ENCODE measurements at places on chromosomes 3 and 15.
A peak's percentile ranks its signal among the peaks of the same experiment; 100 is the strongest.

GRCh38 chr3:8623741-8624140, 20.9 kb downstream of the SSUH2 start:
- DNase-seq = no peak

GRCh38 chr3:16085410-16085809, 89.1 kb upstream of the GALNT15 start:
- DNase-seq = no peak

DNA sequence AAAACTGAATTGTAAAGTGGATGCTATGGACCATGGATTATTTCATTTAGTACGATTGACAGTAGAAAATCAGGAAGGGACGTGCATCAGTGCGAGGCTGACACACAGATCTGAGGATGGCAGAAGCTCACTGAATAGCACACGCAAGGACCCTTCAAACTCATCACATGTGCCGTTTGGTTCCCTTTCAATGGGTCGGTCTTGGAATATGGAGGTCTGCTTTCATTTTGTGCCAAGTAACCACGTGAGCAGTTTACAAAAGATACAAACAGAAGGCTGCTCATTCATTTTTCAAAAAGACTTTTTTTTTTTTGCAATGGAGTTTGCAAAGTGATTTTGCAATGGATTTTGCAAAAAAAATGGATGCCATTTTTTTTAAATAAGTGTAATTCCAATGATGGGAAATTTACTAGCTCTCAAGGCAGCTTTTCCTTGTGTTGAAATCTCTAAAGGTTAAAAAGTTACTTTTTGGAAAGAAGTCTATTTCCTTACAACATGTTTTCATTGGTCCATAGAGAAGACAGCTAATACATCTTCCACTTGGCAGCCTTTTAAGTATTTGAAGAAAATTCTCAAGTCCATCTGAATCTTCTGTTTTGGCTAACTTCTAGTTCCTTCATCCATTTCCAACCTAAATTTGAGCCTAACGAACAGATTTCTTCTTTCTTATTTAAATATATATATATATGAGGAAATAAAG, 392.3 kb upstream of the TPRG1 start:
- no peak for DNase-seq

DNA sequence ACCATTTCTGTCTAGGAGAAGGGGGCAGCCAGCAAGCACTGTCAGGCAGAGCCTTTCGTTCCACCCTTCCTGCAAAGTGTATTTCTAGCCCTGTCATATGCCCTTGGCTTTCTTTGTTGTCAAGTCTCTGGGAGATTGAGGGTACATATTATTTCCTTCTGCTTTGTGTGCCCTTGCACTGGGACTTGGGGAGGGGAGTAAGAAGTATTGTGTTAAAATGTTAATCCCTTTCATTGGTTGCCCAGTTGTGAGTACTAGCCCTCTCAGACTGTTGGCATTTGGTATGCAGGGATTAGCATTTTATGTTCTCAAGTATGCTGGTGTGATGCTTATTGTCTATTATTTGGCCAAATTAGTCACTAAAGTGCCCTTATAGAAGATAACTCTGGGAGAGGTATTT, 63.9 kb downstream of the RBM6 start:
- no peak for DNase-seq

- DNase-seq = no peak
Observed at GRCh38 chr3:70264122-70264780, 48.2 kb downstream of the MDFIC2 start.

- DNase-seq = no peak
Observed at GRCh38 chr3:58260733-58261132, 23.1 kb downstream of the ABHD6 start.

DNA sequence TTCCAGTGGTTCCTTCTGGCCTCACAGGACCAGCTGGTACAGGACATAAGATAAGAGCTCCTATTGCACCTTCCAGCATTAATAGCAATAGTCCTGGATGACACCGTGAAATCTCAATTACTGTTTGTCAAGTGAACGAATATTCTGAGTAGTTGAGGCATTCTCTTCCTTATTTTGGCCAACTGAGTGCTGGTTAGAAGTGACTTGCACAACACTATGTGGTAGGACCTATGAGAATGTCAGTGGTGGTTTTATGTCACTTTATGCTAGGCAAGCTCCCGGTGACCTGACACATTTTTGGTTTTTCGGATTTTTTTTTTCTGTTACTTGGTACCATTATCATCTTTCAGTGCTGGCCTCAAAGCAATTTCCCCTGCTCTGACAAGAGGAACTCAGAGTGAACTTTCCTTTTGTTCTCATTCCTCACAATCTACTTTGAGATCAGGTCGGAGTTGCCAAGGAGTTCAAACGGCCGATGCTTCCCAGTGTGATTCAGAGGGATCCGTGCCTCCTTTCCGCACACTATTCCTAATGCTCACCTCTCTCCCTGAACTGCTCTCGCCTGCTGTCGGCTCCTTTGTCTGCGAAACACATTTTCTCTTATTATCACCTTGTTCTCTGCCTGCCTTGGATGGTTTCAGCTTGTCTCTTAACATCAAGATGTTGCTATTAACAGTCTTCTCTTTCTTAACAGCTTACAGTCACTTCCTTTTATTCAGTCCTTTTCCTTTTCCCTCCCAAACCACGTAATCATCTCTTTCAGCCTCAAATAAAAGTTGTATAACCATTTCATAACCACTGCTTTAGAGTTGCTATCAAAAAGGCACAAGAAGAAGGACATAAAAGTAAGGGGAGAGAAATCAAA, 35.8 kb downstream of the QTRT2 start:
- peak; percentile 79 for DNase-seq

DNA sequence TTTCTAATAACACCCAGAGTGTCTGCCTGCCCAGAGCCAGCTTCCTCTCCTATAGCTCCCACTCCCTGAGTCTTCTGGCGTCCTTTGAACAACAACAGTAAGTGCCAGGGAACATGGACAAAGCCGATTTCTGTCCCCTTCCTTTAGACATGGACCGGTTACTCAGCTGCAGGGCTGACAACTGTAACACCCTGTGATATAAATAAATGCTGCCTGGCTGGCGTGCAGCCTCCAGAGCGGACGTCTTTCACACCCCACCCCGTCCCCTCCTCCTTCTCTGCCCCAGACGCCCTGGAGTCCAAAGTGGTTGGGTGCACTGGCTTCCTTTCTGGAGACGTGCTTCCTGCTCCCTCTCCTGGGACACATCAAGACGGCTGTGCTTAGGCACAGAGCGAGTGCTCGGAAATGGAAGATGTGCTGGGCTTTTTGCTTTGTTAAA, 281.9 kb upstream of the LRRFIP2 start:
- no peak for DNase-seq

- no peak for DNase-seq
Observed at GRCh38 chr3:143597774-143598652, 250.3 kb downstream of the SLC9A9 start.

DNA sequence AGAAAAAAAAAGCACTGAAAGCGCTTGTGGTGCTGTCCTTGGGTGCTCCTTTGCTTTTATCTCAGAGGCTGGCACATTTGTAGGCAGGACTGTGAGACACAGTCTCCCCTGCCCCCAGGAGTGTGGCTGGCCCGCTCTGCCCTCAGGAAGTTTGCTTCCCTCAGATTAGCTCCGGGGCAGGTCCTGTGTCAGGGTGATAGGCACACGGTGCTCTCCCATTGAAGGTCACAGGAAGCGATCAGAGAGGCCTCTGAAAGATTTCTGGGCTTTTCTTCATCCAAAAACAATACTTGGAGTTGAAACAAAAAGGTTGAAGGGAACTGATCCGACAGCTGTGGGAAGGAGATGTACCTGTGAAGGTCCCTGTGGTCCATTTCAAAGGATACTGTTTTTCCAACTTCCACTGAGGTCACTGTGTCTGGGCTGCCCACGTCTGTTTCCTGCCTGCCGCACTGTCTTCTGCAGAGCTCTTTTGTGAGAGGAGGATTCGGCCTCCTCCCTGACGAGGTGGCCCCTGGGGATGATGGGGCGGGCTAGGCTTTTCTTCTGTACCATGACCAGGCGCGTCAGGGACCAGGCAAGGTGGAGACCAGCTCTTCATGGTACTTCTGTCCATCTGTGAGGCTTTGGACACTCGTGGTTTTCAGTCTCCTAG, 330.5 kb upstream of the CTDSPL start:
- no peak for DNase-seq

DNA sequence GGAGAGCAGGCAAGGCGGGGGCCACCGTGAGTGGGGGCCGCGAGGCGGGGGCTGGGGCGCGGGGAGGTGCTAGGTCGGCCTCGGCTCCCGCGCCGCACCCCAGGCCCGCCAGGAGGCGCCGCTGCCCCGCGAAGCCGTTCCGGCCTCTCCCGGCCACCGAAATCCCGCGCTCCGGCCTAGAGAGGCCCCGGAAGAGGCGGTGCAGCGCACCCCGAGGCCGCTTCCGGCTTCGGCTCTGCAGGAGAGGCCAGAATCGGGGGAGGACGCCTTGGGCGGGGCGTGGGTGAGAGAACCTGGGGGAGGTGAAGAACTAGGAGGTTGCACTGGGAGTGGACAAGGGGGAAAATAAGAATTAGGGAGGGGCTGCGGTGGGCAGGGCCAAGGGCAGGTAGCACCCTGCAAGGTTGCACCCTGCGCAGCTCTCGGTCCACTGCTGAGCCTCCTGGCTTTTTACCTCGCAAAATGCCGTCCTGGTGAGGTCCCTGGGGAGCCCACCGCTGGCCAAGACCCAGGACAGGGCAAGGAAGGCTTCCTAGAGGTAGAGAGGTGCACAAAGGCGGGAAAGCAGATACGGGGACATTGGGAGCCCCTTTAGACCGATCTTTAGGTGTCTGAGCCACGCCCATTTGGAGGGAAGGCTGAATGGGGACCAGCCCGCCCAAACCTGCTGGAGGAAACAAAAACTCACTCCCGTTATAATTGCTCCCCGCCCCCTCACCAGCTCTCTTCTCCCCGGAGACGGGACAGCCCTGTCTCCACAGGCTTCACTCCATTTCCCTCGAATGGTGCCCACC, 8.4 kb upstream of the GNAI2 start:
- DNase-seq = peak; percentile 87

GRCh38 chr3:125151442-125151817, 61.1 kb downstream of the SLC12A8 start:
- DNase-seq = no peak

- DNase-seq = no peak
Observed at GRCh38 chr3:99823723-99824711, 6.4 kb downstream of the CMSS1 start.

- DNase-seq = no peak
Observed at GRCh38 chr3:19392150-19392549, 243.8 kb downstream of the KCNH8 start.

GRCh38 chr3:106366352-106366751, 497.5 kb upstream of the CBLB start:
- no peak for DNase-seq

DNA sequence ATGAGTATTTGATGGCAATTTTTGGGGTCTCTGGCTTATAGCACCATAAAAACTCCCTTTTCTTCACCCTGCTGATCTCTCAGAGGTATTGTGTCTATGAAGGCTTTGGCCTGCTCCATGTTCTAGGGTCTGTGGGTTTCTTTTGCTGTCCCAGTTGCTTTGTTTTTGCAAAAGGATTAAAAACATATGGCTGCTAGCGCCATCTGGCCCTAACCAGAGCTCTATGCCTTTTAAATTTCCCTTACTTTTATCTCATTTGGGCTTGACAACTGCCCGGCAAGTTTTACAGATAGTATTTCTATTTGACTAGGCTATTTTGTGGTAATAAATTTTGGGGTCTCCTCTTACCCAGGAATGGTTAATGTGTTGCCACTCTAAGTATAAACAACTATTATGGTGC, 6.4 kb upstream of the GHRL start:
- no peak for DNase-seq

- DNase-seq = no peak
Observed at GRCh38 chr3:10858091-10858490, 42.1 kb downstream of the SLC6A11 start.

GRCh38 chr15:26126070-26126469, 262.9 kb upstream of the ATP10A start:
- DNase-seq = no peak

- no peak for DNase-seq
Observed at GRCh38 chr3:112056451-112056929, 22.0 kb downstream of the TMPRSS7 start.

- DNase-seq = no peak
Observed at GRCh38 chr15:62591842-62592838, 427.1 kb upstream of the C2CD4B start.

DNA sequence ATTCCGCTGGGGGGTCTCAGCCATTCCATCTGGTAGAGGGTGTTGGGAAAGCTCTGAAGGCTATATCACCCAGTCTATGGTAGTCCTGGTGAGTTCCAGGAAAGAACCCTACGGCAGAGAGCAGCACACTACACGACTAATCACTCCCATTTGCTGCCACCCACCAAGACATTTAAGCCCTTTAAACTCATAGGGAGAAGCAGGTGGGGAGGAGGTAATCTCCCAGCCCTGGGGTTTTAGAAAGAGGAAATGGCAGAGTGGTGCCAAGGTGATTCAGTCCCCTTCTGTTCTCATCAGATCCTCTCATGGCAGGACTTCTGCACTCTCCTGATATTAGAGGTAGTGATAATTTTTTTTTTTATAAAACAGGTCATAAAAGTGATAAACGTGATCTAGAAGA, 10.6 kb upstream of the VWA5B2 start:
- DNase-seq = no peak

GRCh38 chr3:101939361-101940049, 90.2 kb downstream of the NFKBIZ start:
- no peak for DNase-seq

- DNase-seq = no peak
Observed at GRCh38 chr3:146465693-146466465, 3.5 kb downstream of the PLSCR2 start.

GRCh38 chr15:99708563-99708962, 24.7 kb downstream of the LYSMD4 start:
- peak; percentile 68 for DNase-seq

DNA sequence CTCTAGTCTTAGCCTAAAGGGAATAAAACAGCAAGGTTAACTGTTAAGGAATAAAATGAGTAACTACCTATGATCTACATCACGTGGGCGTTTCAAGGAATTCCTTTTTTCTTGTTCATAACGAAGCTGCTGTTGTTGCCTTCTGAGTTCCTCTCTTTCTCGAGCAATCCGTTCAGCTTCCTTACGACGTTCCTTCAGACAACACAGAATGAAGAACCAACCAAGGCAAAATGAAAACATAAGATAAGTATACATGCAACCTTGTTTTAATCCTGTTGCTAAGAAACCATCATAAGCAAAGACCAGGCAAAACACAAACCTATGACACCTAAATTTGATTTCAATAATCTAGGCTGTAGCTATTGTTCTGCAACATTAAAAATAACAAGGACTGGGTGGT, 44.1 kb downstream of the SLTM start:
- no peak for DNase-seq

GRCh38 chr3:121430664-121431215, 115.0 kb downstream of the POLQ start:
- no peak for DNase-seq

GRCh38 chr3:169041677-169042171, 621.8 kb downstream of the MECOM start:
- DNase-seq = no peak

DNA sequence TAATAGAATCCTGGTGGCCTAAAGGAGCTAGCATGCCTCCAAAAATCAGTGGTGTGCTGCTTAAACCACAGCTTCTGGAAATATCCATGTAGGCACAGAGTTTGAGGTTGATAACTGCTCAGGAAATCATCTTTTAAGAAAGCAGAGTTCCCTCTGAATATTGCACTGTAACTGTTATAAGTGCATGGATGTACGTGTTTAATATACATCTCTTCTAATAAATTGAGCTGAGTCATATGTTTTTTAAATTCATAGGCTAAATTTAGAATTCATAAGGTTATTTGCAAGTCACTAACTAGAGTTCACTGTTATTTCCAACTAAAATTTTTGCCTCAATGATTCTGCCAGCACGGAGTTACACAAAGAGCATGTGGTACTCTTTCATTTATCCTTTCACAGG, 68.9 kb downstream of the MYH15 start:
- no peak for DNase-seq

Data from MV-4-11 (cell line).